Transverse colon (tissue), 4 donors: ENCODE measurements at places on chromosomes 12 and 14.
A peak's percentile ranks its signal among the peaks of the same experiment; 100 is the strongest.

DNA sequence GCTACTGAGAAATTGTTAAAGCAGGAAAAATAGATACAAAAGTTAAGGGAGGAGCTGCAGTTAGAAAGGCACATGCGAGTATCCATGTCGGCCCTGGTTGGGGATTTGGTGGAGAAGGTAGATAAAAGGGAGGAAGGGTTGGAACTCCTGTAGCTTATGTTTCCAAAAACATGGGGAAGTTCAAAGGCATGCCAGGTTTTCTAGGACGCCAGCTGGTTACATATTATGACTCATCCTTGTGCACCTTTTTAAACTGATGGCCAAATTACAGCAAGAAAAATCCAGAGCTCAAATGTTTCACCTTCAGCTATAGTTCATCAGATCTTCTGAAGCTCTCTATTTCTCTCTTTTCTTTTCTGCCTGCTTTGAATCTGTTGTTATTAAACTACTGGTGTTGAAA lies 13.2 kb upstream of the MAP4K5 start:
- no peak for DNase-seq

GRCh38 chr12:109878749-109879148 lies 1.6 kb downstream of the GLTP start:
- DNase-seq: no peak

- no peak for DNase-seq
Measured at GRCh38 chr12:59088673-59089072, 168.4 kb upstream of the LRIG3 start.

- DNase-seq: no peak
Measured at GRCh38 chr14:32374155-32374554, 45.1 kb downstream of the AKAP6 start.

DNA sequence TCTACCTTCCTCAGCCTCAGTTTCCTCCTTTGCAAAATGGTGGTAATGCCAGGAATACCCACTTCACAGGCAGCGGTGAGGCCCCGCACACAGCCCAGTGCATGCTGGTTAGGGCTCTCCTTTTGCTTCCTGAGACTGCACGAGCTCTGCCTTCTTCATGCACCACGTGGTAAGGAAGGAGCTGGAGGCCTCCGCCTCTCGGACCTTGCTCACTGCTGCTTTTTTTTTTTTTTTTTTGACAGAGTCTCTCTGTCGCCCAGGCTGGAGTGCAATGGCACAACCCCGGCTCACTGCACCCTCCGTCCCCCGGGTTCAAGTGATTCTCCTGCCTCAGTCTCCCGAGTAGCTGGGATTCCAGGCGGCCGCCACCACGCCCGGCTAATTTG lies 18.1 kb downstream of the TAMALIN start:
- DNase-seq: peak; percentile 83

- DNase-seq: no peak
Measured at GRCh38 chr14:104642540-104642868, 37.9 kb upstream of the TMEM179 start.

DNA sequence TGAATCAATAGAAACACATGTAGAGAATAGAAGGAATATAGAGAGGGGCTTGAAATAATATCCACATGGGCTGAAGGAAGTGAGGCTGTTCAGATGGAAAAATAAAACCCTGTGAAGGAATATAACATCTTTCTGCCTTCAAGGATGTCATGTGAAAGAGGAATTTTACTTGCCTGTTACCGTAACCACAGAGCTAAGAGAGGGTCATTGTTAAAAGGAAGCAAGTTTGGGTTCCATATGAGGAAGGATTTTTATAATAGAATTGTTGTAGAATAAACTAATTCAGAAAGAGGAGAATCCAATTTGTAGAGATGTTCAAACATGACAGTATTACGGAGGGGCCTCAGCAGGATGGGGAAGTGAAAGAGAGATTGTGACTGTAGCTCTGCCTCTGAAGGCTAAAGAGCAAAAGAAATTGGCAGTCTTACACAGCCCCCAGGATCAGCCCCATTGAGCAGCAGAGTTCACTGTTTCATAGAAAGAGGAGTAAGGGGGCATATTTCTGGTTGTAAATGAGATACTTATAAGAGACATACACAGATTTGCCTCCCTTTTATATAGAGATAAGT lies 41.8 kb upstream of the PTPRR start:
- no peak for DNase-seq

DNA sequence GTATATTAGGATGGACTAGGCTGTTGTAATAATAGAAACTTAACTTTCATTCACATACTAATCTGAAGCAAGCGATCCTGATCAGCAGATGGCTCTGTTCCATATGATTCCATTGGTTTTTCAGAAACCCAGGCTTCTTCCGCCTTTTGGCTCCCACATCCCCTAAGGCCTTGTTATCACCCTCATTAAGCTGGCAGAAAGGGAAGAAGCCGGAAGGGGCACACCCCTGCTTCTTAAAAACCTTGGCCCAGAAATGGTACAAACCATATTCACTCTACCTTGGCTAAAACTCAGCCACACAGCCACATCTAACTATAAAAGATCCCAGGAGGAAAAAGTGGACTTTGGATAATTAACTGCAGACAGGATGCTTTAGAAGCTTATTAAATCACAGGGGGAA lies 329.2 kb downstream of the PCNX1 start:
- DNase-seq: no peak

- DNase-seq: peak; percentile 67
Measured at GRCh38 chr12:22275843-22276242, 58.7 kb downstream of the ST8SIA1 start.

DNA sequence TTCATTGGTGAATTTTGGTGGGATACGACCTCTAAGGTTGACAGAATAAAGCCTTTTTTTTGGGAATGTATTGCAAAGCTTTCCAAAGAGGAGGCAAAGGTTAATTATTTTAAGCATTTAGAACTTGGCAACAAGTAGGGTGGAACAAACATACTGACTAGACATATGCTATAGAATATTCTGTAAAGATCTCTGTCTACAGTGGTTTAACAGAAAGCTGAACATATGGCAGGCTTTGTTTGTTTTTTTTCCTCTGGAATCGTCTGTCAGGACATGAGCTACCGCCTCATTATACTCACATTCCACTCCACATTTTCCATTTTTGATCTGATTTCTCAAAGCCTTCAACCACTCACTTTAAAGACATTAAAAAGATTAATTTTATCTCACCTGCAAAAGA lies 153.4 kb upstream of the PELI2 start:
- DNase-seq: no peak

DNA sequence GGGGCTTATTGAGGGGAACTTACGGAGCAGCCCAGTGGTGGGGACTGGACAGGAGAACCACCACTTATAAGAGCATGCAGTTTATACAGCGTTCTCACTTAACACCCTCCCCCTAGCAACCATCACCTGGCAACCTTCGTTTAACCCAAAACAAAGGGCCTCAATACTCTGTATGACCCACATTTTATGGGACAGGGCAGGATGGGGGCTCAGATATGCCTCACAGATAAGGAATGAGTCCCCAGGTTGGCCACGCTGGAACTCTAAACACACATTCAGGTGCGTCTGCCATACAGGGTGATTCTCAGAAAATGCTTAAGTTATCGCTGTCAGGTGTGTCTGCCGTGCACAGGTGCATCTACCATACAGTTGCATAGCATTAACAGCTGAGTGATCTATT lies 99.2 kb downstream of the GCH1 start:
- DNase-seq: no peak

DNA sequence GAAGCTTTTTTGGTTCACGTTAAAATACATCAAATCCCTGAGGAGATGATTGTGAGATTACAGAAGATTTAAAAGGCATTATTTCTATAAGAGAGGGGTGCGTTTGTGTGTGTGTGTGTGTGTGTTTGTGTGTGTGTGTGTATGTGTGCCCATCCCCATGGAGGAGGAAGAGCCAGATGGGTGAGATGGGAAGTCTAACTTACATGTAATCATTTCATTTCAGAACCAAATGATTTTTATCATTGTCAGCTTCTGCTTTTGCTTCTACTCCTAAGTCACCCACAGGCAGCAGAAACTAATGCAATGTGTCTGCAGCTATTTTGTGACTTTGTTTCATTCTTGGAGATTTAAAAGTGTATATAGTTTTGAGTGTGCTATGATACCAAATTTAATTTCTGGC lies 68.7 kb downstream of the SLC4A8 start:
- DNase-seq: no peak

- DNase-seq: no peak
Measured at GRCh38 chr12:122884860-122885259, 11.1 kb downstream of the VPS37B start.

DNA sequence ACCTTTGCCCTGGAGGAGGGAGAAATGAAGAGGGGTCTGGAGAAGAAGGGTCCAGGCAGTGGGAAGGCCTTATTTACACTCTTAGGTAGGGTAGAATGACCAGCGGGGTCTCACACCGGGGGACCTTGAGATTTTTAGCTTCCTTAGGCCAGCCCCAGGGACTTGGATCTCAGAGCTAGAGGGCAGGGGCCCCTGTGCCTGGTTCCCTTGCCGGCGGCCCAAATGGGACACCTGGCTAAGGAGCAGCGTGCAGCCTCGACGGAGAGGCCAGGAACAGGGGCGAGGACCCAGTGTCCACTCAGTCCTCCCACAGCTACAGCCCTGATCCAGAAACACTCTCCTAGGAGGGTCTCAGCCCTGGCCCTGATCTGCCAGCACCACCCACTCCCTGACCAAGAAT lies 41.8 kb downstream of the DIO3 start:
- DNase-seq: peak; percentile 1

- DNase-seq: no peak
Measured at GRCh38 chr12:111078731-111079130, 158.4 kb upstream of the MYL2 start.

GRCh38 chr14:60561845-60562746 lies 53.1 kb downstream of the SIX6 start:
- DNase-seq: peak; percentile 11

DNA sequence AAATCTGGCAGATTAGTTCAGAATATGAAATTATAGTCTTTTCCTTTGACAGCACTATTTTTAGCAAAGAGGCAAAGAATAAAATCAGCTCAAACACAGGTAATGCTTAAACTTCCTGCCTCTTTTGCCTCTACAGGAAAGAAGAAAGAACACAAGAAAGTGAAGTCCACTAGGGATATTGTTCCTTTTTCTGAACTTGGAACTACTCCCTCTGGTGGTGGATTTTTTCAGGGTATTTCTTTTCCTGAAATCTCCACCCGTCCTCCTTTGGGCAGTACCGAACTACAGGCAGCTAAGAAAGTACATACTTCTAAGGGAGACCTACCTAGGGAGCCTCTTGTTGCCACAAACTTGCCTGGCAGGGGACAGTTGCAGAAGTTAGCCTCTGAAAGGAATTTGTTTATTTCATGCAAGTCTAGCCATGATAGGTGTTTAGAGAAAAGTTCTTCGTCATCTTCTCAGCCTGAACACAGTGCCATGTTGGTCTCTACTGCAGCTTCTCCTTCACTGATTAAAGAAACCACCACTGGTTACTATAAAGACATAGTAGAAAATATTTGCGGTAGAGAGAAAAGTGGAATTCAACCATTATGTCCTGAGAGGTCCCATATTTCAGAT lies 17.4 kb downstream of the TMPO start:
- DNase-seq: no peak

GRCh38 chr14:34129927-34130552 lies 179.2 kb upstream of the EGLN3 start:
- DNase-seq: no peak

DNA sequence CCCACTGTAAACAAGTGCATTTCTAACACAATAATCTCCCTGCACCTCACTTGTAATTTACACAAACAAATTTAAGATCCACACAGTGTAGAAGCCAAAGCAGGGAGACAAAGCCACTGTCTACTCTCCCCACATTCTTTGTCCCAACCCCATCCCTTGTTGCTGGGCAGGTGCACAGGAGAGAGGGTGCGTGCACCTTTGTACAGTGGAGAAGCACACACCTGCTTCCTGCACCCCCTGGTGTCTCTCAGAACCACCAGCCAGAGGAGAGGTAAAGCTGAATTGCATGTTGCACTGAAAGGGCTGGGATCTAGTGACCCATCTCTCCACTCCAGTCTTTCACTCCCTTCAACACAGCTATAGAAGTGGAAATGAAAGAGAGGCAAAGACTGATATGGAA lies 51.4 kb upstream of the IFNG-AS1 start:
- DNase-seq: no peak

- no peak for DNase-seq
Measured at GRCh38 chr12:21906919-21907493, 34.2 kb downstream of the ABCC9 start.

DNA sequence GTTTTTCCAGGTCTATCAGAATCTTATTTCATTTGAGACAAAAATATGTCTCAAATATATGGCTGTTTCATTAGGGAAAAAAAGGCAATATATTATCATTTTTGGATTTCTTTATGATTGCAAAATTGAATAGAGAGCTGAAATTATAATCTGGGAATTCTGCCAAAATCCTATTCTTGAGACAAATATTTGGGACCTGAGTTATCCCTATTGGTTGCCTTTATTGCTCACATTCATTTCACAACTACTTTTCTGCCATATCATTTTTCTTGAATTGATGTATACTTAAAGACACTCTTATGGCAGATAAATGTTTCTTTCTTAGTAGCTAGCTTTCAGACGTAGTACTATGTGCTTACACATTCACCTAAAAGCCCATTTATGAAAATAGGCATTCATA lies 241.6 kb upstream of the NOVA1 start:
- DNase-seq: no peak

GRCh38 chr14:29222671-29223268 lies 456.2 kb downstream of the FOXG1 start:
- no peak for DNase-seq

GRCh38 chr12:10147714-10148403 lies 17.9 kb upstream of the CLEC7A start:
- DNase-seq: no peak

DNA sequence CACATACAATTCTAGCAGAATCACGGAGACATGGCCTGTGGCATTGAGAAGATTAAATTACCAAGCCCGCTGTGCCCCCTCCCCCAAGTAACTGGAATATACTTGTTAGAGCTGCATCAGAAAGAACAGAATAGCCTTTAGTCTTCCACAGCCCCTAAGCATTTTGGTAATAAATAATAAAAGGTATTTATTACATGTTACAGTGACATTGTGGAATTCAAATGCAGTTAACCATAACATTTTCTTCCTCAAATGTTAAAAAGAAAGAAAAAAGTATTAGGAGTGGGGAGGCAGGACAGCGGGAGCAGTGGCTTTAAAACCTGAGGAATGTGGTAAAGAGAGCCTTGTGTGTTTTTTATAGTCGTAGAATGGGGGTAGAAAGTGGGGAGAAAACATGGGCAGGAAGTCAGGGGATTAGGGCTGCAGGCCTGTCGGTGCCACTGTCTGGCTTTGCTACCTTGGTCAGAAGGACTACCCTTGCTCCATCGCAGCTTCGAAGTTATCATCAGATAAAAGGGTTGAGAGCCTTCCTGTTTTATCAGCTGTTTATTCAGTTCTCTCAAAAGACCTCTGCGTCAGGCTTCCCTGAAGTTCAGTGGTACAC lies 255.9 kb downstream of the MSRB3 start:
- DNase-seq: no peak

GRCh38 chr12:70267550-70267949 lies 24.3 kb downstream of the CNOT2 start:
- no peak for DNase-seq
